ENCODE measurements at places on chromosomes 1 and 21.

DNA sequence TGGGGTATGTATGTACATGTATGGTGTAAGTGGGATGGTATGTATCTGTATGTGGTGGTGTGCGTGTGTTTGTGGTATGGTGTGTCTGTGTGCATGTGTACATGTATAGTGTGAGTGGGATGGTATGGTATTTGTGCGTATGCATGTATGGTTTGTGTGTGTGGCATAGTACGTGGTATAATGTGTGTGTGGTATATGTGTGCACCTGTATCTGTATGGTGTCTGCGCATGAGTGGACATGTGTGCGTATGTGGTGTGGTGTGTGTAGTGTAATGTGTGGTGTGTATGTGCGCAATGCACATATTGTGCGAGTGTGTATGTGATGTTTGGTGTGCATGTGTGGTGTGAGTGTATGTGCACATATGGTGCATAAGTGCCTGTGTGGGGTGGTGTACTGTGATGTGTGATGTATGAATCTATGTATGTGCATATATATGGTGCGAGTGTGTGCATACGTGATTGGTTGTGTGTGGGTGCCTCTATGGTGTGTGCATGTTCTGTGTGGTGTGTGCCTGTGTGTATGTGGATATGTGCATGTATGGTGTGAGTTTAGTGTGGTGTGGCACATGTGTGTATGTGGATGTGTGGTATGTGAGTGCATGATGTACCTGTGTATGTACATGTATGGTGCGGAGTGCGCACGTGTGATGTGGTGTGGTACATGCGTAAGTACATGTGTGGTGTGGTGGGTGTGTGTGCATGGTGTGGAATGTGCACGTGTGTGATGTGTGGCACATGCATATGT is 38.8 kb downstream of the WDR4 start:
- no peak for DNase-seq

GRCh38 chr1:80722611-80723010 is 1078.1 kb upstream of the ADGRL2 start:
- no peak for DNase-seq

DNA sequence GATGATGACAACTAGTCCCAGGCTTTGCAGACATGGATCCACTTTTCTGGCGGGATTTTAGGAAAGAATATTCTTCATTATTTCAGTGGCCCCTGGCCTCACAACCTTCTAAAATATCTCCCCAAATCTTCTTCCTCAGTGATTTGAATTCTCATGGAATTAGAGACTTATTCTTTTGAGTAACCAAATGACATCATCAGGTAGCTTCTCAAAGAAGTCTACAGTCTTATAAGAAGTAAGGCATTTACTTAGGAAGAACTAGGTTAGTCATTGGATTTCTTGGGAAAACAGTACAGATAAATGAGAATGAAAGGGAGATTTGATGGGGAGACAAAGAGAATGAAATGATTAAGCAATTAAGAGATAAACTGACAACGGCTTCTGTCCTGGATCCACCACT is 201.1 kb upstream of the PROX1 start:
- no peak for DNase-seq

- DNase-seq: no peak
Observed at GRCh38 chr1:98704971-98705370, 43.5 kb downstream of the SNX7 start.

DNA sequence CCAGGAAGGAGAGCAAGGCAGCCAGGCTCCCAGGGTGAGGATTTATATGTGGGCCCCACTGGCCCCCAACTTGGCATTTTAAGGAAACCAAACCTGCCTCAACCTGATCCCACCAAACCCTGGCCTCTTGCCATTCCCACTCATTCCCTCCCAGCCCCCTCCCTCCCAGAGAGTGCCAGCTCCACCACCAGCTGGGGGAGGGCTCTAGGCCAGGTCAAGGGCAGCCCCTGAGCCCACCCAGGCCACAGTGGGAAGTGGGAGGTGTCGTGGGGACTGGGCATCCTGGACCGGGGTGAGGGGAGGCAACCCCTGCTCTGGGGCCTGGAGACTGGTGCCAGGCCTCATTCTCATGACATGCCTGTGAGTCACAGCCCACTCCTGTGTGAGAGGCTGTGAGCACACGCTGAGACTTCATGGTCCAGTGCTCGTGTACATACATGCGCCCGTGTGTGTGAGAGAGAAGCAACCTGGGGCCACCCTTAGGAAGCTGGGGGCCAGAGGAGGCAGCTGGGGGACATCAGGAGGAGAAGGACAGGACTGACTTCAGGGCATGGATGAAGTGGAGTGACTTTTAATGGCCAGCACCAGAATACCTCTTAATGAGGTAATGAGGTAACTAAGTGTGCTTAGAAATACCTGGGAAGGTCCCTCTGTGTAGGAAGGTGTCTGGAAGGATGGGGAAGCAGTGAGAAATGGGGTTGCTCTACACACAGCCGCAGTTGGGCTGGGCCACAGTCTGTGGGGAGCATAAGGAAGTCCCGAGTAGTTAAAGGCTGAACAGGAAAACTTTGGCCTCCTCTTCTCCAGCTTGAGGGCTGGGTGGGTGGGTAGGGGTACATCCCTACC is at the start of gene S100A2:
S100A2 (minus strand) TSS at position 316 of the 846 bp plus-strand sequence. CDS start 1,967 bp downstream, outside the sequence.
- DNase-seq: no peak

DNA sequence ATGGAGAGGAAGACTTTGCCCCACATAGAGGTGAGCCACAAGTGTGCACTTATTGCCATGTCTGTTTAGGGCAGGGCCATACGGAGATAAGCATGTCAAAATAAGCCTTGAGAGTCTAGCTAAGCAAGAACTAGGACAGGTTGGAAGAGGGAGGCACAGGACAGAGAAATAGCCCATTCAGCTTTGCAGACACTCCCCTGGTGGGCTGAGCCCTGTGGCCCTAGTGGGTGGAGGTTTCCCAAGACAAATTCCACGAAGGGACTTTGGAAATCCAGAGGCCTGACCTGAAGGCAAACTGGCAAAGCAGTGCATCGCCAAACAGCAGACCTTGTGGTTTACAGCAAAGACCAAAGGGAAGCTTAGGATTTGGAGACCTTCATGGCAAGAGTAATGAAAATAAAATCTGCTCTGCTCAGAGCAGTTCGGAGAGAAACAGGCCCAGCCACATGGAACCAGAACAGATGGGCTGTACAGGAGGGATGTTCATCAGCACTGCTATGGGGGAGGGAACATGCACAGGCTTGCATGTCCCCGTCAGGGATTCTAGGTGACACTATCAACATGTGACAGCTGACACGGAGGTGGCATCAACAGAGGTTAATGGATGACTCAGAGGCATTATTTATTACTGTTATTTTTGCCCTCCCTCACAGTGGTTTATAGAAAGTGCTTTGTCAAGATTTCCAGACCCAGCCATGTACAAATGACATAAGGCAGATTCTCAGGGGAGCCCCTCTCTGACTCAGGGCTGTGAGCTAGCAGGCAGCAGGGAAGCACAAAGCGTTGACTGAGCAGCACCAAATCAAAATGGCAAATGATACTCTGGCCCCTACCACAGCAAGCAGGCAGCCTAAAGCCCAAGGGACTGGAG is 90.1 kb upstream of the IRF2BP2 start:
- DNase-seq: peak; percentile 87

DNA sequence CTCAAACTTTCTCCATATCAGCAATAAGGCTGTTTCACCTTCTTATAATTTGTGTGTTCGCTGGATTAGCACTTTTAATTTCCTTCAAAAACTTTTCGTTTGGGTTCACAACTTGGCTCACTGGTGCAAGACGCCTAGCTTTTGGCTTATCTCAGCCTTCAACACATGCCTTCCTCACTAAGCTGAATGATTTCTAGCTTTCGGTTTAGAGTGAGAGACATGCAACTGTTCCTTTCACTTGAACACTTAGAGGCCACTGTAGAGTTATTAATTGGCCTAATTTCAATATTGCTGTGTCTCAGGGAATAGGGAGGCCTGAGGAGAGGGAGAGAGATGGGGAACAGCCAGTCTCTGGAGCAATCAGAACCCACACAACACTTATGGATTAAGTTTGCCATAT is 41.2 kb upstream of the IFNLR1 start:
- DNase-seq: no peak

DNA sequence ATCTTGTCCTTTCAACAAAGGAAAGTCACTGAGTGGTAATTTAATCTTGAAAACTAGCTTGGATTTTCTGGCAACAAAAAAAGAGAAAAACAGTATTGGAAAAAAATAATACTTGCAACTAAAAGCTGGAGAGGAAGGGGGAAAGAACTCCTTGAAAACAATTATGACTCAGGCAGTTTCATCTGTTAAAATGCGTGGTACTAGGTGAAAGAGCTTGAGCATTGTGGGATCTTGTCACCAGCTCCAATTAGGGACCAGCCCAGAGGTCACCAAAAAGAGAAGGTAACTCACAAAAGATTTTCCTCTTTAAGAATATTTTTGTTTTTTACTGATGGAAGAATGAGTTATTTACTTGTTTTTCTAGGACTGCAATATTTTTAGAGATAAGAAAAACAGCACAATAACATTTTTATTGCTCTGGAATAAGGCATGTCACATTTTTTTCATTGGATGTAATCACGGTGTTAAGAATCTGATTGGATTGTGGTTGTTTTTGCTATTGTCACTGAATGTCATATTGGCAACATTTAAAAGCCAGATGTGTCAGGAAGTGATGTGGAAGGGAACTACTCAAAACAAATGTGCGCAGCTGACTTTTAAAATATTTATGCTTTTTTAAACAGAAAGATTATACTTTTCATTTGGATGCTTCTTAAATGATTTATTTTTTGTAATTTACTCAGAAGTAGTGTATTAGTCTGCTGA is 78.5 kb upstream of the ADAMTS5 start:
- DNase-seq: no peak

DNA sequence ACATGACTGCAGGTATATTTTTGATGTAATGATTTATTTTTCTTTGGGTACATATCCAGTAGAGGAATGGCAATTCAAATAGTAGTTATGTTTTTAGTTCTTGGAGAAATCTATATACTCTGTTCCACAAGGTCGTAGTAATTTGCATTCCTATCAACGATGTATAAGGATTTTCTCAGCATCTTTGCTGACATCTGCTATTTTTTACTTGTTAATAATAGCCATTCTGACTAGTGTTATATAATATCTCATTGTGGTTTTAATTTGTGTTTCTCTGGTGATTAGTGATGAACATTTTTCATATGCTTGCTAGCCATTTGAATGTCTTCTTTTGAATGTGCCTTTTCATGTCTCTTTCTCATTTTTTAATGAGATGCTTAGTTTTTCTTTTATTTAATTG is 292.1 kb upstream of the RGS18 start:
- DNase-seq: no peak

DNA sequence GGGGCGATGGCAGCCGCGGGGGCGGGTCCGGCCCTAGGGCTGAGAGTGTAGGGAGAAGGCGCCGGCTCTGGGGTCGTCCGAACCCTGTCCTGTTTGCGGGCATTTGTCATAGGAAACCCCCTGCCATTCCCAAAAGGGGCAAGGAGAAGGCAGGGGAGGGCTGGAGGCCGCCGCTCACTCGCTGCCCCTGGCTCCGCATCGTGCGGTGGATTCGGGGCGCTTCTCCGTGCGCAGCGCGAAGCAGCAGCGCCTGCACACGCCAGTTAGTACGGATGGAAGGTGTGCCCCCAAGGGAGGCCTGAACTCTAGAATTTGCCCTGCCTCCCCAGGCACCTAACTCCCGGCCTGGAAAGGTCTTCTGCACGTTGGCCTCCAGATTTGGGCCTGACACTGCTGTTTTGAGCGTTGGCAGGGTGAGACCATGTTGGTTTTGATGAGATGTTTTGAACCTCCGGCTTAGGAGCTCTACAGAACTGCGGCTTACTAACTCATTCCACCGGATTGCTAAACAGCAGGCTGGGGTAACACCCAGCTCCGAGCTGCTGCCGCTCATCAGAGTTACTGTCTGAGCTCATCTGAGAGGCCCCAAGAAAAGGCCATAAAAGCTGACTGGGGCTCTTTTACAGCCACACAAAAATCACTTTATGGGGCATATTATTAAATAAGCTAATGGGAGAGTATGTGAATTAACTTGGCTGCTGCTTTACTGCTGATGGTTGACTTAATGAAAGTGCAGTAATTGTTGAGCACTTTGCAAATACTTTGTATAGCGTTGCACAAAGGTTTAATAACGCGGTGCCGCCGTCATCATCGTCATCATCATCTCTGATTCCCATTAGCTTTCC is 987 bp downstream of the GPR137B start:
- DNase-seq: no peak

DNA sequence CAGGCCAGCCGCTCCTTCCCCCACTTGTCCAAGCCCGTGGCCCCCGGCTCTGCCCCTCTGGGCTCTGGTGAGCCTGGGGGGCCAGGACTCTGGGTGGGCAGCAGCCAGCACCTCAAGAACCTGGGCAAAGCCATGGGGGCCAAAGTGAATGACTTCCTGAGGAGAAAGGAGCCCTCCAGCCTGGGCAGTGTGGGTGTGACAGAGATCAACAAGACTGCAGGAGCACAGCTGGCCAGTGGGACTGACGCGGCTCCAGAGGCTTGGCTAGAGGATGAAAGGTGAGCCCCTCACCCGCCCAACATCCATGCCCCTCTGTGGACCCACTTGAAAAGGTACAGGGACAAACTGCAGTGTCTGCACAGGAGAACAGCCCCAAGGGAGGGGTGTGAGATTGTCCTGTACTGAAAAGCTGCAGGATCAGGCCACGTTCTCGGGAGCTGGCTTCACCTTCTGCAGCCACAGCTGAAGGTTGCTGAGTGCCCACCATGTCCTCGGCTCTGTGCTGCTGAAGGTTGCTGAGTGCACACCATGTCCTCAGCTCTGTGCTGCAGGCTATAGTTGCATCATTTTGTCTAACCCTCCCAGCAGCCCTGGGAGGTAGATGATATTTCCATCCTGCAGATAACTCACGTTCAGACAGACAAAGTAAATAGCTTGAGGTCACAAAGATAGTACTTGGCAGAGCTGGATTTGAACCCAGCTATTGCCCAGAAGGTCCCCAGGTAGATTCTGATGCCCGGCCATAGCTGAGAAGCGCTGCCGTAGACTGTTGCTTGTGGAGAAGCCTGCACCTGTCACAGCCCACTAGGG is 618 bp downstream of the C1orf226 start:
- DNase-seq: no peak

- no peak for DNase-seq
Observed at GRCh38 chr1:103790172-103790571, 40.5 kb downstream of the AMY1C start.

DNA sequence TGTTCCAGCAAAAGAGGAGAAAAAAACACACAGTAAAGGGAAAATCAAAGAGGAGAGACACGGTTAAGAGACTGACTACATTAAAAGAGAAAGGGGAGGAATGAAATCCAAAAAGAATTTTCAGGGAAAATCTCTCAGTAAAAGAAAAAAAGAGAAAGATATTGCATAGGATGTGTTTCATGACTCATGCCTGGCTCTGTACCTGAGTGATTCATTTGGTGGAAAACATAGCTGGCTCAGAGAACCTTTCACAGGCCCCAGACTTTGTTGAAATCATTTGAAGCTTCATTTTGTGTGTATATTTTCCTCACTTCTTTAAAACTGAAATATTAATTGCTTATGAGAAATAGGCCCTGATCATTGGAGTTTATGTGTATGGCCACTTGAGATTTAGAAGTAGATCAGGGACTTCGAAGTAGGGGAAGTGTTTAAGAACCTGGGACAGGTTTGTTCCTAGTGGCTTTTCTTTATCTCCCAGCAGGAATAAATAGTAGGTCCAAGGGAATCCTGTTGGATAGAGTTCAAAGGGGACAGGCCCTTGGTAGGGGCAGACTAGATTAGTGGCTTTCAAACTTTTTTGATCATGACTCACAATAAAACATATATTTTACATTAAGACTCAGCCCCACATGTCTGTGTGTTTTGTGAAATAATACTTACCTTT is 239.1 kb upstream of the SGIP1 start:
- no peak for DNase-seq
